ENCODE measurements at places on chromosomes 2 and 18.

DNA sequence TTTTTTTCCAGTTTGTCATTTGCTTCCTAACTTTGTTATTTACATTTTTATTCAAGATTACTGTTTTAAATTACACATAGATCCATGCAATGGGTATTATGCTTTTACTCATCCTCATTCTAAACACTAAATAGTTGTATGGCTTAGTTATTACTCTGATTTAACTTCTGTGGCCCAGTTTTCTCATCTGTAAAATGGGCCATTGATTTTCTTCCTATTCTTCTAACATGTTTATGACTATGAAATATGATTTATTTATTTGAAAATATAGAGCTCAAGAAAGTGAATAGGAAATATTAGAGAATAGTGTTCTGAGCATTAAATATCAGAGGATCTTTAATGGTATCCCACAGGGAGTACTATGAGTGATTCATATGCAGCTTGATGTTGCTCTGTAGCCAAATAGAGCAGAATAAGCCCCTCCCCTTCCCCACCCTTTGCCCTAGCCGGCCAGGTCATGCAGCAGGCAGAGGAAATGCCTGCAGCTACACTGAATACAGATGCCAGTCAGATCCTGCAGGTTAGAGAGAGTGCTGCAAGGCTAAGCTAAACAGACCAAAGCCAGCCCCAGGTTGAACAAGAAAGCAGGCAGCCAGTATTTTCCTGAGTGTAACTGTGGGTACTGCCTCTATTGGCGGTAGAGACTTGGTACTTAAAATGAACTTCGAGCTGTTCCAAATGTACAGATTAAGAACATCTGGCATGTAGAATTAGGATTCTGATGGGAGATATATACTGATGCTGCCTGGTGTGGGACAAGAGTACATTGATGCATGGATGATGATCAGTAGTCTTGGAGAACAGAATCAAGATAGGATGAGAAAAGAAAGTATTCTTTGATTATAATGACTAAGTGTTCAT, 11.7 kb upstream of the ACYP2 start:
- DNase-seq: peak; percentile 71

DNA sequence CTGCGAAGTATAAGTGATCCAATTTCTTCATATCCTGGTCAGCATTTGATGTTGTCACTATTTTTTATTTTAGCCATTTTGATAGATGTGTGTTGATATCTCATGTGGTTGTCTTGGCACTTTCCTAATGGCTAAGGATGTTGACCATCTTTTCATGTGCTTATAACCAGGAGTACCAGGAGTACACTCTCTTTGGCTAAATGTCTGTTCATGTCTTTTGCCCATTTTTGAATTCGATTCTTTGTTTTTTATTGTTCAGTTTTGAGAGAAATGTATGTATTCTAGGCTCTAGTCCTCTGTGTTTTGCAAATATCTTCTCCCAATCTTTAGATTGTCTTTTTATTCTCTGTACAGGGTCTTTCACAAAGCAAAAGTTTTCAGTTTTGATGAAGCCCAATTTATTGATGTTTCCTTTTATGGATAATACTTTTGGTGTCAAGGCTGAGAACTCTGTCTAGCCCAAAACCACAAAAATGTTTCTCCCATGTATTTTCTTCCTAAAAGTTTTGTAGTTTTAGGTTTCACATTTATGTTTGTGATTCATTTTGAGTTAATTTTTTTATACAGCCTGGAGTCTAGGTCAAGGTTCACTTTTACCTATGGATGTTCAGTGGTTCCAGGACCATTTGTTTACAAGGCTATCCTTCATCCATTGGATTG, 65.4 kb downstream of the SDC1 start:
- no peak for DNase-seq

DNA sequence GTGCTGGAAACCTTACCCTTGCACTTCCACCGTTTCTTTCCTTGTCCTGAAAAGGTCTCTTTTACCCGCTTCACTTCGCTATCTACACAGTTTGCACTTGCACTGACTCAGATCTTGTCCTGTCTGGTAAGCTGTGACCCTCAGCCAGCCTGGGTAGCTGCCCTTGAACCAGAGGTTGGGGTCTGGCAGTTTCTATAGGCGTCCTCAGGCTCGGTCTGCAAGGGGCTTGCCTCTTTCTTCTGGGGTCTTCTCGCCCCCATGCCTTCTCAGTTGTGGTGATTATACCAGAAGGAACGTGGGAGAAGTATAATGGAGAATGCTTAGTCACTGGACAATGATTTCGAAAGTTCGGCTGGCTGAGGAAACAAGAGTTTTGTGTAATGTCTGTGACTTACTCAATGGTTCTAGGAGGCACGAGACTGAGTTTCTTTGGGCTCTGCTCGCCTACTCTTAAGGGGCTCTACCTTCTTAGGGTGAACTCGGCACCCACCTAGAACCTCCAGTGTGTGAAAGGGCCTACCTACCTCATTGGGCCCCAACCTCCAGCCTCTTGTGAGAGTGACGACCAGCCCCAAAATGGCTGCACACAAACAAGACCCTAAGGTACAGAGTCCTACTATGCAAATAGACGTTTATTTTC, 6.9 kb upstream of the STAT1 start:
- peak; percentile 76 for DNase-seq

GRCh38 chr2:201378496-201379397, 21.6 kb upstream of the FLACC1 start:
- DNase-seq: no peak

DNA sequence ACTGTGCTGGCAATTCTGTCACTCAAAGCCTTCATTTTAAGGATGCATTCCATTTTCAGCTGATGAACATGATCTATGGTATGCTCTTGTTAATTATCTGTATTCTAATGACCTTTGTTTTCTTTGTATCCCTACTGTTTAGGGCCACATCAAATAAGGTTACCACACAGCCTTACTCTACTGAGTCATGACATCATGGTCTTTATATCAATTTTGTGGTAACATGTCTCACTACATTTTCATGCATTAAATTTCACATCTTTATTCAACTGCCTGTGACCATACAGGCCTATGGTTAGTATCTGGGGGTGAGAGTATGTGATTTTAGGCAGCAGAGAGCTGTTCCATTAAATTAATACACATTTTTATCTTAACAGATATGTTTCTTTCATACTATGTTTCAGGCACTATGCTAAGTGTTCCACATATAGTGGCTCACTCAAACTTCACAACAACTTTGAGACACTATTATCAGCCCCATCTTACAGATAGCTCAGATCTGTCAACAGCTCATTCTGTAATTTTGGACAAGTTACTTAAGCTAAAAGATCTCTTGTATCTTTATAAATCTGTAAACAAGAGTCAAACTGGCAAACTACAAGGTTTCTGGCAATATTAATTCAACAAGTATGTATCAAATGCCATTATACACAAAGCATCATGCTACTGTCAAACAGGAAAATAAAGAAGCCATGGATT, 18.0 kb downstream of the LRPPRC start:
- no peak for DNase-seq

- DNase-seq: no peak
Observed at GRCh38 chr18:52008330-52008729, 331.7 kb upstream of the DCC start.

DNA sequence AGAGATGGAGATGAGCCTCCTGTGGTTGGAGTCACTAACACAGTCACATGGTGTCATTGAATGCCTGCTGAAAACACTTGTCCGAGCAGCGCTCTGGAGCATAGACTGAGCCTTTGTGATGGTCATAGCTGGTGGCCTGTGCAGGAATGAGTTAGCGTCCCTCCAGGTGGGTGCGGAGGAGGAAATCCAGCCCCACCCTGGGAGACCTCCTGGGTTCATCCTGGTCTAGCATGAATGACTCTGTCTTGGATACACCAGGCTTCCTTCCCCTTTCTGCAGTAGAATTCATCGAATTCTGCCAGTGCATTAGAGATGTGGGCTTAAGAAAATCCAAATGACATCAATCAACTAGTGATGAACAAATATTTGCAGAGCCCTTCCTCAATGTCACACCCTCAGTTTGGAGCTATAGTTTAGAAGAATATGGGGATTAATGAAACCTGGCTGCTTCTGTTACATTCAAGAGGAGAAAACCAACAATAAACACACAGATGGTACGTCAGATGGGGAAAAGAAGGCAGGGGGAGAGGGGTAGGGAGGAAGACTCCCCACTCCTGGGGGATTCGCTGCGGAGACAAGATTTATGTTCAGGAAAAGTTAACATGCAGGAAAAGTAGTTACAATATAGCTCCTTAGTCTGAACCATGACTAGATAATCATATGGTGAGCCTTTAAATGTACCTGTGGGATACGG, 136.7 kb downstream of the DDX1 start:
- DNase-seq: no peak

- no peak for DNase-seq
Observed at GRCh38 chr2:32260376-32260775, 4.3 kb downstream of the NLRC4 start.

- DNase-seq: no peak
Observed at GRCh38 chr2:108278631-108279030, 10.1 kb upstream of the SULT1C2 start.

- DNase-seq: no peak
Observed at GRCh38 chr2:69031466-69031865, 18.5 kb downstream of the ANTXR1 start.

DNA sequence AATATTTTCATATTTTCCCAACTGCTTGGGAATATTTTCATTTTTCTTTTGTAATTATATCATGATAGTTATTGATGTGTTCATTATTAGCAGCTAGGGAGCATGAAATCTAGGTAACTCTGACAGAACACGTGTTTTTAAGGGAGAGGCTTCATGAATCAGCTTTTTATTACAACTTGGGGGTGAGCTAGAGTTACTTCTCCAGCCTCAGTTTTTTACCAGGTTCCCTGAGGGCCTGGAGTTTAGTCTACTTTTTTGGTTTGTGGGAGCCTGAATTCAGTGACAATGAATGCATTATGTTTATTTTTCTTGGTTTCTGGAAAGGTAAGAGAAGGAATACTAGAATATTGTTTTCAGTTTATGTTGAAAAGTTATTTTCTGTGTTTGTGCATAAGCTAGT, 18.0 kb downstream of the NAB1 start:
- DNase-seq: no peak

GRCh38 chr2:29106256-29106655, 9.0 kb upstream of the CLIP4 start:
- no peak for DNase-seq
